ENCODE measurements at places on chromosomes 4 and X.

DNA sequence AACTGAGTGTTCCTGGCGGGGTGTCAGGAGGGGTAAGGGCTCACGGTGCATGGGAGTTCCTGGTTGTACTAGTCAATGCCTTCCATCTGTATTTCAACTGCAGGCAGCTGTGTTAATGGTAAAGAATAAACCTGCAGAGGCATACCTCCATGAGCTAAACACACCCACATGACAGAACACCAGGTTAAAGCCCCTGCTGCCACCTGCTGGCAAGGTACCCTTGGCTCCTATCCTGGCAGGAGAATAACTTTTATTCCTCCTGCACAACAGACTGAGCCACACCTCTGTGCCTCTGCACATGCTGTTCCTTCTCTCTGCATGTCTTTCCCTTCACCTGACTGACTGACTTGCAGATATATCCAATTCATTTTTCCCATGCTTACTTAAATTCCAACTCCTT, 11.1 kb downstream of the ITIH6 start:
- peak; percentile 8 for DNase-seq

DNA sequence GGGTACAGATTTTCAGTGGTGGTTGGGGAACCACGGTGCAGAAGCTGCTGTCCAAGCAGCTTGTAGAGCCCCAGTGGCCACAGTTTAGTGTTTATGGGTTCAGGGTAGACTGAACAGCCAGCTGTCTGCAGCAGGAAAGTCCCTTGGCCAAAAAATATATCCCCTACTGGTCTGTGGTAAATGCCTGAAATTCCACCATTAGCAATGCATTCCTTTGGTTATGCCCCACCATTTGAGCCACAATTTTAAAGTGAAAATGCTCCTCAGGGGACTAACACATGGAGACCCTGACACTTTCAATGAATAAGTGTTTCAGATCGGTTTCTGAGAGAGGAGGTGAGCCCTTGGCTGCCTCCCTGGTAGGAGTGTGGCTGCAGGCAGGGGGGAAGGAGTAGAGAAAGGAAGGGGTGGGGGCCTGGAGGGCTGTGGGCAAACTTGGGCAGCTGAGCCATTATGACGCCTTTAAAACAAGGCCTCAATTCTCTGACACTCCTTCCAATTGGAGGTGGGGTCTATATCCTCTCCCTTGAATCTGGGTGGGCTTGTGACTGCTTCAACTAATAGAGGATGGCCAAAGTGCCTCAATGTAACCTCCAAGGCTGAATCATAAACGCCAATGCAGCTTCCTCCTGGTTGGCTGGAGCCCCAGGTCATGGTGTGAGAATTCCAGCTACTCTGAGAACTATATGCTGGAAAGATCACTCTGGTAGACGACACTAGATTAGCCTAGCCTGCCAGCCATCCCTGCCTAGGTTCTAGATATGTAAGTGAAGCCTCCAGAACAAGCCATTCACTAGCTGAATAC, 75.8 kb upstream of the ATP6AP2 start:
- DNase-seq: no peak

- no peak for DNase-seq
Measured at GRCh38 chr4:75989846-75990528, 758 bp downstream of the SDAD1 start.

DNA sequence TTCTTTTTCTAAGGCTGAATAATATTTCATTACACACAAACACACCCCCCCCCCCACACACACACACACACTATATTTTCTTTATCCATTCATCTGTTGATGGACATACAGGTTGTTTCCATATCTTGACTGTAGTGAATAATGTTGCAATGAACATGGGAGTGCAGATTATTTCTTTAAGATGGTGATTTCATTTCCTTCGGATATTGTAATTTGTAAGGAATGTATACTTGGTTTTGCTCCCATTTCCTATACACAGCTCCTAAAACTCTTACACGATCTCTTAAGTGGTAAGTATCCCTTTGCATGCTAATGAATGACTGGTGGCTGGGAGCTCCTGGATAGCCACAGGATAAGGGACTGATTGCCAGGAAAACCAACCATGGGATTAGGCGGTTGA, 14.7 kb upstream of the RBMXL3 start:
- no peak for DNase-seq

- DNase-seq: no peak
Measured at GRCh38 chr4:15868826-15869413, 69.6 kb downstream of the FGFBP1 start.
